ENCODE measurements at places on chromosomes 11 and 22.

DNA sequence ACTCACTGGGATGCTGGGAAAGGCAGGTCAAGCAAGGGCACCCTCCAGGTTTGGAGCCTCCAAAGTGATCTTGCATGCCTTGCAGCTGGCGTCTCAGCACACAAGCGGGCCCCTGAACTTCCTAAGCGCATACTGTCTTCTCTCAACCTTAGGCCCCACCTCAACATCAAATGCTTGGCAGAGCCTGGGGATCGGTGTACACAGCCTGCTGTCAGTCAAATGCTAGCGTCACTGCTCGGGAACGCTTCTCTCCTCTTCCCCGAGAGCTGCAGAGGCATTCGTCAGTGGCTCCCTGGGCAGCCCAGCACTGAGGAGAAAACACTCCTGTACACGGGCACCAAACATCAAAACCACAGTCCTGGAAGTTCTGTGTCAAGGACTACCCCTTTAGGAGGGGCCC, 124.9 kb downstream of the C11orf58 start:
- no peak for DNase-seq

DNA sequence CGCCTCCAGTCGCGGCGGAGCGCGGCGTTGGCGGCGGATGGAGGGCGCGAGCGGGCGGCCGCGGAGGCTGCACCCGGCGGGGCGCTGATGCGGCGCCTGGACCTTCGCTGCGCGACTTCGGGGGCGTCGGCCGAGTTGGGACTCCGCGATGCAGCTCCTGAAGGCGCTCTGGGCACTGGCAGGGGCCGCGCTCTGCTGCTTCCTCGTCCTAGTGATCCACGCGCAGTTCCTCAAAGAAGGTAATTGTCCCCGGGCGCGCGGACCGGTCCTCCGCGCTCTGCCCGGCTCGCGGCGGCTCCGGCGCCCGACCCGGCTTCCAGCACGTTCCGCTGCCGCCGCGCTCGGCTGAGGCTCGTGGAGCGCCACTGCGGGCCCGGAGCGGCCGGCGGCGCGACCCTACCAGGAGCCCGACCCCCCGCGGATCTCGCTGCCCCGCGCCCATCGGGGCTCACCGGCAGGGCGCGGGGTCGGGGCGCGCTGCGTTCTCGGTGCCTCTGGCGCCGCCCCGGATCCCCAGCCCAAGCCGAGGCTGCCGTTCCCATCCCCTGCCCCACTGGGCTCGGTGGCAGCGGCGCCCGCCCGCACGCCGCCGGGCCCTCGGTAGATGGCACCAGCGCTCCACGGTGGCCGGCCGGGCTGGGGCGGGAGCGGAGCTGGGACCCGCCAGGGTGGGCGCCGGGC, 1251.2 kb downstream of the BRD1 start:
- DNase-seq: no peak

DNA sequence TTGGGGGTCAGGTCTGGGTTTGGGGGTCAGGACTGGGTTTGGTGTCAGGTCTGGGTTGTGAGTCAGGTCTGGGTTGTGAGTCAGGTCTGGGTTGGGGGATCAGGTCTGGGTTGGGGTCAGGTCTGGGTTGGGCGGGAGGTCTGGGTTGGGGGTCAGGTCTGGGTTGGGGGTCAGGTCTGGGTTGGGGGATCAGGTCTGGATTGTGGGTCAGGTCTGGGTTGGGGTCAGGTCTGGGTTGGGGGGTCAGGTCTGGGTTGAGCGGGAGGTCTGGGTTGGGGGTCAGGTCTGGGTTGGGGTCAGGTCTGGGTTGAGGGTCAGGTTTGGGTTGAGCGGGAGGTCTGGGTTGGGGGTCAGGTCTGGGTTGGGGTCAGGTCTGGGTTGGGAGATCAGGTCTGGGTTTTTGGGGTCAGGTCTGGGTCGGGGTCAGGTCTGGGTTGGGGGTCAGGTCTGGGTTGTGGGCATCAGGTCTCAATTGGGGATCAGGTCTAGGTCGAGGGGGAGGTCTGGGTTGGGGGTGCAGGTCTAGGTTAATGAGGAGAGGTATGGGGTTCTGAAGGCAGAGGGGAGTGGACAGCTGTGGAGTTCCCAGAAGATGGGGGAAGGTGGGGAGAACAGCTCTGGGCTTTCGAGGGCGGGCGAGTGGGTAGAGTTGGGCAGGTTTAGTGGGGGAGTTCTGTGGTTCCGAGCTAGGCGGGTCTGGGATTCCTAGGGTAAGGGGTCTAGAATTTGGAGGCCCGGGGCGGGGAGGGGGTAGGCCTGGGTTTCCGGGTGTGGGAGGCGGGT, 629 bp downstream of the TTLL8 start:
- DNase-seq: no peak

DNA sequence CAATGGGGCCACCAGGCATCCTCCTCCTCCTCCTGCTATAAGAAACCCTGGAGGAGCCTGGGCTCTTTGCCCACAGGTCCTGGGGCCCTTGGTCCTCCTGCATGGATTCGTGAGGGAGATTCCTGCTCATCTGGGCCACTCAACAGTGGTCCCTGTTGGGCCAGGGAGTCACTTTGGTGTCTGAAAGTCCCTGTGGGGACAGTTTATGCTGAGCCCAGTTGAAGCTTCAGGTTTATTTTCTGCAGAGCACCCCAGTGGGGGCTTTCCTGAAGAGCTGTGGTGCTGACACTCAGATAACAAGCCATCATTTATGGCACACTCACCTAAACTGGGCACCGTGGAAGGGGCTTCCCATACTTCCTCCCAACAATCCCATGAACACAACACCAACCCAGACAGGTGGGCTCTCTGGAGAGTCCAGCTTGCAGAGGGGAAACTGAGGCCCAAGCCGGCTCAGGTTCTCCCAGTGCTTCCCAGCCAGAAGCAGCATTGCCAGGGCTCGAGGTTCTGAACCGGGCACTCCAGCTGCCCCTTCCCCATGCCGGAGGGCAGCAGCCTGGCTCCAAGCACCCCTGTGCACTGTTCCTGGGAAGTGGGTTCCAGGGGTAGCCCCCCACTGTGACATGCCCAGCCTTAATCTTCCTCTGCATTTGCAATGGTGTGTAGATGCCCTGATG, 91.3 kb downstream of the MYEOV start:
- DNase-seq: no peak

- peak; percentile 40 for DNase-seq
These were observed 1652.8 kb downstream of the LRRC4C start for GRCh38 chr11:39806652-39807051.

GRCh38 chr11:83467837-83468236, 181.7 kb upstream of the CCDC90B start:
- no peak for DNase-seq

DNA sequence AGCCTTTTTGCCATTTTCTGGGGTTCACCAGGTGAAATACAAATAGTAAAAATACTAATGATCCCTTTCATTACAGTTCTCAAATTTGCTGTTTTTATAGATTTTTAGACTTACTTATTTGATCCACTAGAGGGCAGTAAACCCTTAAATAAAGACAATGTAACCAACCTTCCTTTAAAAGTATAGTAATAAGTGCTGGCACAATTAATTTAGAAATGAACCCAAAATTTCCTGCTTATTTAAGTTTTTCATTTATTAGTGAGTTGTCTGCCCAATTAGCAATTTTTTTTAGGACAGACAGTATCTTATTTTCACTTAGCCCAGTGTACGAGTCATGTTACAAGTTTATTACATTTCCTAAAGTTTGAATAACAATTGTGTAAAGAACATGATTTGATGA, 4.7 kb downstream of the DDIAS start:
- peak; percentile 6 for DNase-seq

- DNase-seq: no peak
These were observed 115.5 kb downstream of the TEAD1 start for GRCh38 chr11:12789596-12790215.

DNA sequence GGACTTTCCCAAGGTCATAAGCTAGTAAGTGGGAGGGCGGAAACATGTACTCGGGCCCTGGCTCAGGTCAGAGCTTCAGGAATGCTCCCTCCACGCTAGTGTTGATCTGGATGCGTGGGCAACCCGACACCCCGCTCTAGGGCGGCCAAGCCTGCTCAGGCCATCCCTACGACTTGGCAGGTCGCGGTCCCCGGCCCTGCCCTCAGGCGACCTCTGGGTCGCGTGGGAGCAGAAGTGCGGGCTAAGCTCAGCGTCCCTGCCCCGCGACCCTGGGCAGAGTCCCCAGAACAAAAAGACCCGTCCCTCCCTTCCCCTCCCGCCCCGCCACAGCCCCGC, 781 bp upstream of the TEF start:
- DNase-seq: peak; percentile 79

DNA sequence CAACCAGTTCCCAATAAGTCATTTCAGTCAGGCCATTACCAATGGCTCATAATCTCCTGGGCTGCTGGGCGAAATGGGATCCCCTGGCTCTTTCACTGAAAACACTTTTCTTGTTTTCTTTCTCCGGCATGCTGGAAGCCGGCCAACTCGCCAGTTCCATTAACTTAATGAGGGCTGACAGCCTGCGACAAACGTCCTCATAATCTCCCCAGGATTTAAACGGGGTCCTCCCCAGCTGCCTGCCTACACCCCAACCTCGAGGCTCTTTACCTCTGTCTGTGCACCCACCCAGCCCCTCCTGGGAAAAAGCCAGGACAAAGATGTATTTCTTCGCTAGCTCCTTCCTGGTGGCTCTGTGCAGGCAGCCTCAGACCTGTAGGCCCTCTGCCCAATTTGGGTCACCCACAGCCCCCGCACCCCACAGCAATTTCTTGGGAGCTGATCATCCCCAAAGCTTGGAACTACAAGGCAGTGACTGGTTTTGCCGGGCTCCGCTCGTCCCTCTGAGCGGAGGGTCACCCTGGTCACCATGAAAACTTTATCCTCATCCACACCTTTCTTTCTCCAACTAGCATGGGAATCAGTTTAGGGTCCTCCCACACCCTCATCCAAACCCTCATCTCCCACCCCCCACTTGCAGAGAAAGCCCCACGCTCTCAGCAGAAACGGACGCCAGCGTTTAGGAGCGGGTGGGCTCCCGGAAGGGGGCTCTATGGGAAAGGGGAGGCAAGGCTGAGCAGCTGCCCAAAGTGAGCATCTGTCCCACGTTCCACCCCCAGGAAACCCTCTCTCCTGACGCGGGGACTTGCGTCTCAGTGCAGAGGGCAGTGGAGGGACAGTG, 51.1 kb upstream of the KCNQ1OT1 start:
- no peak for DNase-seq

- no peak for DNase-seq
These were observed 53.3 kb upstream of the CD5 start for GRCh38 chr11:61049063-61049377.

GRCh38 chr11:12280838-12281565, 96.4 kb upstream of the PARVA start:
- no peak for DNase-seq

- no peak for DNase-seq
These were observed 827 bp upstream of the MUC2 start for GRCh38 chr11:1073851-1074243.

GRCh38 chr22:36981247-36981775, 37.9 kb downstream of the TST start:
- DNase-seq: no peak

DNA sequence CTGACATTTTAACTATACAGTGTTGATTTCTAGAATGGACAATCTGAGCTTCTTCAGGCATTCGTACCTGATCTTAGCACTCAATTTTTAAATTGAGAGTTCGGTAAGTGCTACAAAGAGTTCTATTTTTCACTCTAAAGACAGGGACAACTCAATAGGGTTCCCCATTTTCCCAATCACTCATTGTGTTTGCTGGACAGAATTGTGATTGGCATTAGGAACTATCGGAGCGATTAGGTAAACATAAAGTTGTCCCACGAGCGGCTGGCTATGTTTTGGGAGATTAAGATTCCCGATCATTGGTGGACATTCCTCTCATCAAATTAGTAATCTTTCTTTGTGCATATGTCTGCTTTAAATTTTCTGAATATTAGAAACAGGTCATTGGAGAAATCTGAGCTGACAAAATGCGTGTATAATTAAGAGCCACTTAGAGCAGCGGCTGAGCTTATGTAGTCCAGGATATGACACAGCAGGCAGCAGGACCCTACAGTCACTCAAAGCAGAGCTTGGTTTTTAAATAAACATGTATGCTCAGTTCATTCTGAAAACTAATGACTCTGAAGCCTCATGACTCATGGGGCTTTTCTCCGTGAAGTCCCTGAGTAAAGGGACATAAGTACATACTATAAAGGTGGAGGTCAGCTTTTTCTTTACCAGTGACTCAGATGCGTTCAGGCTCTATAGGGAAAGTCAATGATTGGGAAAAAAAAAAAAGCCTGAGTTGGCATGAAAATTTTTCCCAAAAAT, 109.4 kb downstream of the GRIA4 start:
- peak; percentile 6 for DNase-seq

- no peak for DNase-seq
These were observed 185.8 kb upstream of the C11orf87 start for GRCh38 chr11:109236188-109236587.

- DNase-seq: no peak
These were observed 466 bp downstream of the FAM168A start for GRCh38 chr11:73597336-73597955.

DNA sequence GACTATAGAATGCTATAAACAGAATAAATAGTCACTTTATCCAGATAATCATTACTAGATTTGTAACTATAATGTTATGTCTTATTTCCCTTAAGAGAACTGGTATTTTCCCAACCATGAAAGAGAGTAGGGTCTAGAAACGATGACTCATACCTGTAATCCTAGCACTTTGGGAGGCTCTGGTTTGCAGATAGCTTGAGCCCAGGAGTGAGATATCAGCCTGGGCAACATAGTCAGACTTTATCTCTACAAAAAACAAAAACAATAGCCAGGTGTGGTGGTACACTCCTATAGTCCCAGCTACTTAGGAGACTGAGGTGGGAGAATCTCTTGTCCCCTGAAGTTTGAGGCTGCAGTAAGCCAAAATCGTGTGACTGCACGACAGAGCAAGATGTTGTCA, 30.9 kb downstream of the OR52A5 start:
- no peak for DNase-seq

- DNase-seq: peak; percentile 83
These were observed 5.1 kb upstream of the B4GALNT4 start for GRCh38 chr11:363948-364761.

DNA sequence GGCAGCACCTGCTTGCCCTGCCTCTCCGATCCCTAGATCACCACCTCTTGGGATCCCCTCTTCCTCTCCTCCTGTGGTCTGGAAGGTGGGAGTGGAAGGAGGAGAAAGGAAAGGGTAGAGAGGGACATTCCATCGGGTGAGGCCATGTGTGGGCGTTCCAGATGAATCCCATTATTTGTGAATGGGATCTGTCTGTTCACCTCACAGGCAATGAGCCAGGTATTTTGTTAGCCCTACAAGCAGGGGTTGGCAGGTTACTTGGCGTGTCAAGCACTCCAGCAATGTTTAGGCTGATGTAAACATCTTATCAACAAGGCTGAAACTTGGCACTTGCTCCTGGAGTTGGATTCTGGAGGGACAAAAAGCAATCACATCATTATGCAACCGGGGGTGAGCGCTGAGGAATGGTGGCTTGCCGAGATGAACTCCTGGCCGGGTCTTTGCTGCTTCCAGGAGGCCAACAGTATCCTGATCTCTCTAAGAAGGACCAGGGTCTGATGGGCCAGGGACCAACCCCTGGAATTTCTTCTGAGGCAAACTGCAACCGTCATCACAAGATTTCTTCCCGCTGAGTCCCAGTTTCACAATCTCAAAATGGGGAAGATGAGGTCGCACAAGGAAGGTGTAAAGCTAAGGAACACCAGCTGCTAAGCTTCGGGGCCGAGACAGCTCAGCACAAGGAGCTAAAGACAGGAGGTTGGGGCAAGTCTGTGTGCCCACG, 7.8 kb downstream of the ADAMTS8 start:
- no peak for DNase-seq

- no peak for DNase-seq
These were observed 1.4 kb upstream of the MFNG start for GRCh38 chr22:37487571-37487970.
